ENCODE measurements at places on chromosomes 11 and 22.

- DNase-seq = no peak
Measured at GRCh38 chr22:46256358-46256958, 6.4 kb upstream of the CDPF1 start.

GRCh38 chr22:36930041-36930935 lies 16.9 kb downstream of the CSF2RB start:
- no peak for DNase-seq

GRCh38 chr22:50423956-50424355 lies 50.9 kb downstream of the SBF1 start:
- DNase-seq = no peak

DNA sequence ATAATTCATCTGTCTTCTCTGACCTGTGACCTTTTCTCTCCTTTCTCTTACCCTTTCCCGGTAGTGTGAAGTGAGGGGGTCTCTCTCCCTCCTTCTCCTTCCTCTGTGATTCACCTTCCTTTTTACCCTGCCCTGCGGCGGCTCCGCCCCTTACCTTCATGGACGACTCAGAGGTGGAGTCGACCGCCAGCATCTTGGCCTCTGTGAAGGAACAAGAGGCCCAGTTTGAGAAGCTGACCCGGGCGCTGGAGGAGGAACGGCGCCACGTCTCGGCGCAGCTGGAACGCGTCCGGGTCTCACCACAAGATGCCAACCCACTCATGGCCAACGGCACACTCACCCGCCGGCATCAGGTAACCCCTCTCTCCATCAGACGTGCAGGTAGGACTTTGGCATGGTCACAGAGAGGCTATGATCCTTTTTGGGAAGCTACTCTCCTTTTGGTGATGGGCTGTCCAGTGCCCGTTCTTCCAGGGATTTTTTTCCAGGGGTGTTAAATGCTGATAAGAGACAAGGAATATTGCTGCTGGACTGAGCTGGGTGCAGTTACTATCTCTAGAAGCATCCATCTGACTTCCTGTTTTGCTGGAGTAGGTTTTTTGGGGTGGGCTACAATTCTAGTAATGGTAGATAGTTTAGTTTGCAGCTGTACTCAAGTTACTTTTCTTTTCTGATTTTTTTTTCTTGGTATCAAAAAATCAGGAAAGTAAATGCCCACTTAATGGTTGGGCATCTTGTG lies 29.9 kb downstream of the CTNND1 start:
- DNase-seq = no peak

GRCh38 chr11:102653744-102654291 lies 28.7 kb upstream of the MMP20 start:
- no peak for DNase-seq

DNA sequence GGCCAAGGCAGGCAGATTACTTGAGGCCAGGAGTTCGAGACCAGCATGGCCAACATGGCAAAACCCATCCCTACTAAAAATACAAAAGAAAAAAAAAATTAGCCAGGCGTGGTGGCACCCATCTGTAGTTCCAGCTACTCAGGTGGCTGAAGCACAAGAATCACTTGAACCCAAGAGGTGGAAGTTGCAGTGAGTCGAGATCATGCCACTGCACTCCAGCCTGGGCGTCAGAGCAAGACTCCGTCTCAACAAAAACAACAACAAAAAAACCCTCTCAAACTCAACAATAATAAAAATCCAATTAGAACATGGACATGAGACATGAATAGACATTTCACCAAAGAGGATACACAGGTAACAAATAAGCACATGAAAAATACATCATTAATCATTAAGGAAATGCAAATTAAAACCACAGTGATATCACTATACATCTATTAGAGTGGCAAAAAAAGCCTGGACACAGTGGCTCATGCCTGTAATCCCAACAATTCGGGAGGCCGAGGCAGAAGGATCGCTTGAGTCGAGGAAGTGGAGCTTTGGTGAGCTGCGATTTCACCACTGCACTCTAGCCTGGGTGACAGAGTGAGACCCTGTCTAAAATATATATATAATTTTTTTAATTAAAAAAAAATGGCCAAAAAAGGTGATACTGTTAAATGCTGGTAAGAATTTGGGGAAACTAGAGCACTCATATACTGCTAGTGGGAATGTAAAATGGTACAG lies 12.7 kb upstream of the SEPTIN5 start:
- DNase-seq = no peak

DNA sequence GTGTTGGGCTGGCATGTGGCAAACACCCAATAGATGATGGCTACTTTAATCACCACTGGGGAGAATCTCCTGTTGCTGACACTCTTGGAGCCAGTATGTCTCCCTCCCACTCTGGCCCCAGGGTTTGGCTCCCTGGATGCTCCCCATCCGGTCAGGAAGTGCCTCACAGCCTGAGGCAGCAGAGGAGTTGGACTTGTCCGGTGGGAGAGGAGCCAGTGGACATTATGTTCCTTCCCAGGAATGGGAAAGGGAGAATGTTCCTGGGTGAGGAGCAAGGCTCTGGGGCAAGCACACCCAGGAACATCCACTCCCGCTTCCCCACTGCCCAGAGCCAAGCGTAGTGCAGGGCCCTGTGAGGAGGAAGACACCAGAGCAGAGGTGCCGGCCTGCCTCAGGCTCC lies 84.6 kb upstream of the NAV2 start:
- DNase-seq = no peak

DNA sequence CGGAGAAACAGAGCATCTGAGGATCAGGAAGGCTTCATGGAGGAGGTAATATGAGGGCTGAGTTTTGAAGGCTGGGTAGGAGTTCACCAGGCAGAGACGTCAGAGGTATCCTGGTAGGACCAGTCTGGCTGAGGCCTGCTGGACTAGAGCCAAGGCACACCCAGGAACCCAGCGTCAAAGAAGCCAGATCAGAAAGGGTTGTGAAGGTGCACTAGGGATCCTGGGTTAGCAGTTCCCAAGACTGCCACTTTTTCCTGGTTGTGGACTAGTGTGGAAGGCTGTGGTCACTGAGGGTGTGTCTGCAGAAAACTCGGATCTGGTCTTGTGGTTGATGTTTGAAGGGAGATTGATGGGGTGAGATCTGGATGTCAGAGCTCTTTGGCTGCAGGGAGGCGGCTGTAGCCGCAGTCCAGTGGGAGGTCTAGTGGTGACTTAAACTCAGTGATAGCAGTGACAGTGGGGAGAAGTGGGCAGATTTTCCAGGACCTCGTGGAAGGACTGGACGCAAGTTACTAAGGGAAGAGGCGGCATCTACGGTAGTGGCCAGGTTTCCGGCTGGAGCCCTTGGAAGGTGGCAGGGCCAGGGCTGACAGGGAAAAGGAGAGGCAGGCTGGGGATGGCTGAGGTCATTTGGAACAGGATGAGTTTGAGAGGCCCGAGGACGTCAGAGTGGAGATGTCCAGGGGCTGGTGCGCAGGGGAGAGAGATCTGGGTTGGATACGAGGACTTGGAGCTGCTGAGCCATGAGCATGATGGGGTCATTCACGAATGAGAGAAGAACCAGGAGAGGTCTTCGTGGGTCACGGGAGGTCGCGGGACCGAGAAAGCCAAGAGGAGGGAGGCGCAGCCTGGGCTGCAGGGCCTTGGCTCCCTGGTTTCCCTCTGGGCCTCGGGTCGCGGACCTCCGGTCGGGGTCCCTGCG lies 10.9 kb downstream of the RELA start:
- no peak for DNase-seq

- no peak for DNase-seq
Measured at GRCh38 chr11:58330861-58331260, 28.0 kb downstream of the OR5B17 start.

DNA sequence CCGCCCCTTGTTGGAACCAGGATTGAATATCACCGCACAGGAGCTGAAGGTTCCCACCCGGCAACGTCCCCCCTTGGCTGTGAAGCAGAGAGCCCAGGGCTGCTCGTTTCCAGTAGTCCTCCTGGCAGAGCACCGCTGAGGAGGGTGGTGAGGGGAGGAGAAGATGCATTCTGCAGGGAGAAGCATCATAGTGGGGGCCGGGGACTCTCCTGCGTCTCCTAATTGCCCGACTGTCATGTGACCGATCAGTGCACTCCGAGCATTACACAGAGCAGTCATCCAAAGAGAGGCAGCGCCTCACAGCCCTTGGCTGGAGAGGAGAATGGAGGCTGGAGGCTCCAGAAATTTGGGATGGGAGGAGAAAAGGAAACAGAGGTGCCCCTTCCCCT lies 85.0 kb upstream of the SEPTIN5 start:
- no peak for DNase-seq

GRCh38 chr11:74023276-74023675 lies 14.4 kb upstream of the UCP3 start:
- DNase-seq = no peak

GRCh38 chr11:20192151-20192550 lies 31.9 kb upstream of the DBX1 start:
- no peak for DNase-seq

- DNase-seq = no peak
Measured at GRCh38 chr11:17386331-17387084, 2.0 kb downstream of the KCNJ11 start.

Data from NCI-H1436 treated with DMSO at 0.1 percent for 48 hours (cell line).